Head of caudate nucleus (tissue), 42 donors: ENCODE measurements at places on chromosomes 1 and 21.

- no peak for DNase-seq
Measured at GRCh38 chr1:19409477-19410341, 75.6 kb downstream of the CAPZB start.

- DNase-seq, result no peak
Measured at GRCh38 chr21:25243808-25244207, 363.5 kb downstream of the MRPL39 start.

- no peak for DNase-seq
Measured at GRCh38 chr1:111756124-111756513, 418 bp downstream of the DDX20 start.

- DNase-seq, result no peak
Measured at GRCh38 chr1:90107990-90108389, 113.1 kb downstream of the ZNF326 start.

DNA sequence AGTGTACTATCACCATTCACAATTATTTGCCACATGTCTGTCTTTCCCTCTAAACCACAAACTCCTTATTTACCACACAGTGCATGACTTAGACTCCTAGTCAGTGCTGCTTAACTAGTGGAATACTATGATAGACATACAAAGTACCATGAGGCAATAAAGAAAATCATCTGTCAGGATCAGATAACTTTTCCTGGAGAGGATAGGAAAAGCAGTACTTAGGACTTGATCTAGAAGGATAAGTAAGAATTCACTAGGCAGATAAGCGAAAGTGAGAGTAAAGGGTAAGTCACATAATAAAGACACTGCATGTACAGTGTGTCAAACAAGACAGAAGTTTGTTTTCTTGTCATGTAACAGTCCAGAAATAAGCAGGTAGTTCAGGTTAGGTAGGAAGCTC, 21.2 kb upstream of the TSPAN1 start:
- DNase-seq, result no peak

- DNase-seq, result no peak
Measured at GRCh38 chr1:153099461-153100045, 5.2 kb upstream of the SPRR2E start.

DNA sequence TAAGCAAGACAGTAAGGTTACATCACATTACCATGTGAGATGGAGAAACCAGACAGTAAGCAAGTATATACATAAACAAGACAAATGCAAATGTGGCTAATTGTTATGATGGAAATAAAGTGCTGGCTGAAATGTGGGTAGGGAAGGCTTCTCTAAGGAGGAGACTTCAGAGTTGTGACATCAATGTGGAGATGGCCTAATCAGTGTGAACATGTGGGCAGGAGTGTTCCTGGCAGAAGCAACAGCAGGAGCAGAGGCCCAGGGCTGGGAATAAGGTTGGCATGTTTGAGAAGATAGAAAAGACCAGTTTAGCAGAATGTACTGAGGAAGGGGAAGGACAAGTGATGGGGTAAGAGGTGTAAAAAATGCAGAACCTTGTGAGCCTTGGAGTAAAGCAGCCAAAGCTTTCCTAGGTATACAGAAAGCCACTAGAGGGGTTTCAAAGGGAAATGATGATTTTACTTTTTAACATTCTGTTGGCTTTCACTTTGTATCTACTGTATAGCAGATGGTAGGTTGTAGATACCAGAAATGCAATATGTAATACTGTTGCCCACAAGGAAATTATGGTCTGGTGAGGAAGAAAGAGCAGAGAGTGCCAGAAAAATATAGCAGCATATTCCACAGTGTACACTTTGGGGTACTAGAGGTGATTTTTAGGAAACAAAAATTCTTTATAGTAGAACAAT, 197.4 kb downstream of the FGGY start:
- no peak for DNase-seq

DNA sequence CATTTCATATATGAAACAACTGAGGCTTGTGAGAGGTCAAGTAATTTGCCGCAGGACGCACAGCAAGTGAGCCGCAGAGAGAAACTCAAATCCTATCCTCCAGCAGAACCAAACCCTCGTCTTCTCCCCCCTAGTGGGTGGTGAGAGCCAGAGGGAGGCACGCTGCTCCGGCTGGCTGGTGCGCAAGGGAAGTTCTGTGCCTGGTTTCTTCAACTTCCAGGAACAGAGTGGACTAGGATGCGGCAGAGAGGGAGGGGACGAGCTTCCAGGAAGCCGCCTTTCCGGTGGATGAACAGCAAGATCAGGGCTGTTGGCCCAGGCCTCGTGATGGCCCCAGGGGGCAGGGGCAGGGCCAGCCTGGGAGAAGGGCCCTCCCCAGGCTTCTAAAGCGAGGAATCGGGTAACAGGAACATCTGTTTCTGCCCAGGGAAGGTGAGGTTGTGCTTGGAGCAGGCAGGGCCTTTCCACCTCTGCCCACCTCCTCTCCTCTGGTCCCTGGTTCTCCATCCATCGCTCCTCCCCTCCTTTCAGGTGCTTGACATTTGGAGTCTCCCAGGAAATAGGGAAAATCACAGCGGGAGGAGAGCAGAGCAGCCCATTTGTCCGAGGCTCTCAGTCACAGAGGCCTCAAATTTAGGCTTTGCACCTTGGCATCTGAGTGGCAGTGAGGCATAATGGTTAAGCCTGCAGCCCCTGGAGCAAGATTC, 16.8 kb upstream of the PDIK1L start:
- DNase-seq, result peak; percentile 38

DNA sequence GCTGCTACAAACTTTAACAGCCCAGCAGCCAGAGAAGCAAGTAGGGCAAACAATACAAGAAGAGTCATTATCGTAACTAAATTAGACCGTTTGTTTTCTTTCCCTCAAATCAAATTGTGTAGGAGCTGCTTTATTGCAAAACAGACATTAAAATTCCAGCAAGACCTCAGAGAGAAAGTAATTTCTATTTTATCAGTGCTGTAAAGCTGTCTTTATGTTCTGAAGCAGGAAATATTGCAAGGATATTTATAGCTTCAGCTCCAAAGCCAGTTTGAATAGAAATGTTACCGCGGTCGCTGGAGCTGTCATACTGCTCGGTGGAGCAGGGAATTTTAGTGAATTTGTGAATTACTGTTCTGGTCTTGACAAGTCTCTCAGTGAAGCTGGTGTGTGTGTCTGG, 503.8 kb upstream of the PLXNA2 start:
- no peak for DNase-seq

DNA sequence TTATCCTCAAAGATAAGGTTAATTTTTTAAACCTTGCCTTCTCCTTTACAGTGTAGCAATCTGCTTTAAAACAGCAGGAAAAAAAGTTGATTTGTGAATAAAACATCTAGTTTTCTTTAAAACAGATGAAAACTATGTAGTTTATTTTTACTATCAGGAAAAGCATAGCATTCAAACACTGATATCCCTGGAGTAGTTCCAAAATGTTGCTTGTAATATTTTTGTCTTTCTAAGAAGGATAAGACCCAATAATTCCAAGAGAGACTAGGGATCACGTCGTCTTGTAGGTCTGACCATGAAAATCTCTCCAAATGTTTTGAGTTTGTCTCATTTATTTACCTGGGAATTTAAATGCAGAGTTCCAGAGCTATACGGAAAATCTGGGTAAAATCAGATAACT, 204.0 kb downstream of the NTNG1 start:
- DNase-seq, result no peak

DNA sequence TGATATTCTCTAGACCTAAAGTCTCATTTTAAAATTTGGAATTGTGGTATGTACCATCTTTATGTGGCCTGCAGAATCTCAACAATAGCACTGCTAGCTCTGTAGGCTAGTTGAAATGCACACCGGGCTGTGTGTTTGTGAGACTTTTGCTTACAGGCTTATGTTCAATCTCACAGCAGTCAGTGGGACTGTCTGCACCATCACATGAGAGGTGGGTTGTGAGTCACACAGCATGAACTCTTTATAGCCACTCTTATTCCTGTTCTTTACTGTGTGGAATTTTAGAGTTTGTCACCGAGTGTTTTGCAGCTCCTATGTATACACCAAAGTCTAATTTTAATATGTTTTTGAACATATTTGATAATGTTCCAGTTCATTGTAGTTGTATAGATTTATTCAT, 74.6 kb downstream of the RASAL2 start:
- DNase-seq, result no peak

DNA sequence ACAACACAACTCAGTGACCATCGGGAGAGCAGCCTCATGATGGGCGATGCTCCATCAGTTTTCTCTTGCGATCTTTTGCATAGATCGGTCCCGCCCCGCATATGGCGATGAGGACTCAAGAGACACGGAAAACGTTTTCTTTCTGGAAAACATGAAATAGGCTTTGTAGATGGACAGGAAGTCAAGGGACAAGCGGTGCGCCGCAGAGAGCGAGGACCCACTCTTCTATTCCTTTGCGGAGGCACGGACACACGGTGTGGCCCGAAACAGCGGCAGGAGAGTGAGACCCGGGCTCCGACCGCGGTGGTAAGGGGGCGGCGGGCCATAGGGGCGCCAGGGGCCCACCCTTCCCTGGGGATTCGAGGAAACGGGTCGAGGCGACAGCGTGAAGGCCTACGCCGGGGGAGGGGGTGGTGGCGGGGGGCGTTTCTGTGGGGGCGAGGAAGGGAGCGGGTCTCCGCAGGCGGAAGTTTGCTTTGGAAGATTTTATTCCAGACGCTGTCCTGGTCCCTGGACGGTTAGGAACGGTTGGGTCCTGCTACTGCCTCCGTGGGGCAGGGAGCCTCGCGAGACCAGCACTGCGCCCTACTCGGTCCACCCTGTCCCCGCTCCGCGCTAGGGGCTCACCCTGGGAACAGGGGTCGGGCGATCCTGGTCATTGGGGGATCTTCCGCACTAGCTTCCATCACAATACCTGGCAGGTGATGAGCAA, 796 bp upstream of the TDRKH start:
- no peak for DNase-seq

DNA sequence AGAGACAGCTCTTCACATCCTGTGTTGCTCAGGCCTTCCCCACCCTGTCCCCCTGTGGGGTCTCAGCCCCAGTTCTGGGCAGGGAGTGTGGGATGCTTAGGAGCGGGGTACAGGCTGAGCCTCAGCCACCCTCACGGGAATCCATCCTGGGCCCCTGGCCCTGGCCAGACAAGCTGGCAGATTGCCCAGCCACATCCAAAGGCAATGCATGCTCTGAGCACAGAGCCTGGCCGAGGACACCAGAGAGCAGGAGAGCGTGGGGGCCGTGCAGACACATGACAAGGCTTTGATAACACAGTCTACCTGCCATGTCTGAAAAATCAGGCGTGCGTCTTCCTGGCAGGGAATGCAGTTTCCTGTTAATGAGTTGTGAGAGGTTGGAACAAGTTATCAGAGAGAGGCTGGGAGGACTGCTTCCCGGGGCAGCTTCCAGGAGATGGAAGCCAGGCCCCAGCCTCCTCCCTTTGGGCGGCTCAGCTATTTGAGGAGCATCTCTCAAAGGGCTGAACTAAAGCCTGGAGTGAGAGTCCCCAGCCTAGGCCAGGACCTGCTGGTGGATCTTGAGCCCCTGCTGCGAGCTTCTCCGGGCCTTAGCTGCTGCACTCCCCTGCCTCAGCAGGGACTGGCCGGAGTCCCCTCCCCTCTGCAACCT, 72.2 kb upstream of the SELENON start:
- peak; percentile 86 for DNase-seq

DNA sequence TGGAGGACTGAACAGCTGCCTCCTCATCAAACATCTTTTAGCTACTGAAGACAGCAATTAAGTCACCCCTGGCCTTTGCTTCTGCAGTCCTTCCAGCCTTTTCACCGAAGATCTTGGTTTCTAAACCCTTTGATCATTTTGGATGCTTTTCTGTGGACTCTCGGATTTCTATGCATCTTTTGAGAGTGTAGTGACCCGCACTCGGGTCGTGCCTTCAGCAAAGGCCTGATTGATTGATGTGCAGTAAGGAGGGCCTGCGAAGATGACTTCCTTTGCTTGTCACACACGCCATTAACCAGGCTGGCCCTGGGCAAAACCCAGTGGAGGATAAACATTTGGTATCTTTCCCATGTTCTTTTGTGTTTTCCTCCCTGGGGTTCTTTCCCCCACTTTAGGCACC, 157.5 kb upstream of the CD34 start:
- DNase-seq, result no peak

DNA sequence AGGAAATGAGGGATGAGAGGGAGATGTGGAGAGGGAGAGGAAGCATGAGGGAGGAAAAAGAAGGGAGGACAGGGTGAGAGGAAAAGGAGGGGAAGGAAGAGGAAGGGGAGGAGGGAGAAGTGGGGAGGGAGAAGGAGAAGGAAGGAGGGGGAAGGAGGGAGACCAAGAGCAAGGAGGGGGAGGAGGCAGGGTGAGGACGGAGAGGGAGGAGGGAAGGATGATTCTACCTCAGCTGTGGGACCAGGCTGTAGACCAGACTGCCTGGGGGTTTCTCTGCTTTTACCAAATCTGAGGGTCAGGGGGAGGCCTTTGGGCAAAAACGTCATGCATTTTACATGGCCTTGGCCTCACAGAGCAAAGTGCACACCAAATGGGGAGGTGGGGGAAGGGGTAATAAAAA, 94.5 kb downstream of the KCND3 start:
- DNase-seq, result no peak

- DNase-seq, result no peak
Measured at GRCh38 chr1:43238991-43239469, 30.8 kb upstream of the TMEM125 start.

- no peak for DNase-seq
Measured at GRCh38 chr21:14259747-14260146, 43.8 kb downstream of the RBM11 start.

DNA sequence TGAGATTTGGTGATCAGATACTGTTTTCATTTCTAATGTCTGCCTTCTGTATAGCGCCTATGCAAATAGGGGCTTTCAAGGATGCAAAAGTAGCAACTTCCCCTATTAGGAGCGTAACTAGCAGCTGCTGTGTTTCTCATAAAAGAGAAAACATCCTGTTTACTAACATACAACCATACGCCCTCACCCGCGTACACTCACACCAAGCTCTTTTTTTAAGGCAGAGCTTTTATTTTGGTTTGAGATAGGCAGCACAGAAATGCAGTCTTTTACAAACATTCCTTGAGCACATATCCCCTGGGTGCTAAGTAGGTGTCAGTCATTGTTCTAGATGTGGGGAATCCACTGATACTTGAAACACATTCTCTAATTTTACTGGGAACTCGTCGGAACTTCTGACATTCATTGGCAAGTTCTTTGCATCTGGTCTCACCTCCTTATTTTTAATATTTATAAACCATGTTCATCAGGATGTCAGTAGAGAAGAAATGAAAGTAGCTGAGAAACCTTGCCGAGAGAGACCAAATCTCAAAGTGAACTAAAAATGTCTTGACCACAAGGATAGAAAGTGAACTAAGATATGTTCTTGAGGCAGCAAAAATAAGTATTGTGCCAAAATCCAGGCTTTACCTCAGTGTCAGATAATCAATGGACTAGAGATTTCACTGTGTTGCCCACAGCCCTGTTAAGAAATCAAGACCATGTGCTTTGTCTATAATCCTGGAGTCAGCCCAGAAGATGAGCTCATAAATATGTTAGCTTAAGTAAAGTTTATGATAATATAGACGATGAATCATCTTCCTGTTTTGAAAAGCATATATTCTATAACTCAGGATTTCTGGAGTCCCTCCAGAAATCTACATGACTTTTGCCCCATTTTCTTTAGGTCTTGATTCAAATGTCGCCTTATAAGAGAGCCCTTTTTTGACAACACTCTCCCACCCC, 350.9 kb downstream of the ST6GALNAC3 start:
- no peak for DNase-seq
